ENCODE measurements at places on chromosomes 4 and X.
A peak's percentile ranks its signal among the peaks of the same experiment; 100 is the strongest.

- no peak for DNase-seq
Measured at GRCh38 chrX:74242050-74242449, 61.9 kb upstream of the ZCCHC13 start.

DNA sequence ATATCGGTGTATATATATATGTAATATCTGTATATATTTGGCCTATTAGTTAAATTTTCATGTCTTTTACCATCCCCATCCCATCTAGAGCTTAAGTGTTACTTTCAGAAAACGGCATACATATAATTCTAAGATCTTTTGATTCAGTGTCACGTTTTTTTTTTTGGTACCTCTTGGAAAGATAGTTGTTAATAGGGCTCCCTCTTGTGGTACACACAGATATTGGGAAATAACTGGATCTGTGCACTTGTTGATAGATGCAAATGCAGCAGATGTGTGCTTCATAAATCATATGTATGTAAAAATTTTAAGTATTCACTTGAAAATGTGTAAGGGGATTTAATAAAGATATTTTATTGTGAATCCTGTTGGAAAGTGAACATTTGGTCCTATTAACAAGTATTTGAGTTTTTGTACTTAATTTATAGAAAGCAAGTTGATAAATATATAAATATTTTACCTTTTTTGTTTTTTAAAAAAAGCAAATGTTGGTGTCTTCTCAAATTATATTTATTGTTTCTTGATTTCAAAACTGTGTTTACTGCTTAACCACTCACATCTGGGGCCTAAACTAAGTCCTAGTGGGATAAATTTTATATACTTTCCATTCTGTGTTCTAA is 74.7 kb downstream of the PAQR3 start:
- DNase-seq = no peak

GRCh38 chr4:47287735-47288134 is 175.8 kb downstream of the COMMD8 start:
- DNase-seq = no peak

DNA sequence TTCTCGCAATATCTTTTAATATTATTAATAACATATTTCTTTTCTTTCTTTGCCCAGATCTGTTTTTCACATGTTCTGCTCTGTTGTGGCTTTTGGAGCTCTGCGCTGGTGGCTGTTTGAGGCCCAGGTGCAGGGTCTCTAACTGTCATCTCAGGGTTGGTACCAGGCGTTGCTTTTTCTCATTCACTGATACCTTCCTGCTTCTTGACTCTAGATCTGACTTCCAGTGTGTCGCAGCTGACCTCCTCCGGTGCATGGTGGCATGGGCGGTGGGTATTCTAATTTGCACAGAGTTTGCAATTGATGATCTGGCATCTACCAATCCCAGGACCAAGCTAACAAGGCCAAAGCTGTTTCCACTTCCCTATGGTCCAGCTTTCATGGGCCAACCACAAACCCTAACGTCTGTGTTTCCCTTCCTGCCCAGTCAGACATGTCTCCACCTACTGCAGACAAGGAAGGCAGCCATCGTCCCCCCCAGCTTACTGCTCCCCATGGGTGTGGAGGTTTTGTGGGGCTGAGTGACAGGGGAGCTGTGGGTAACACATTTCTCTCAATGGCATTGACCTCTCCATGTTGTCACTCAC is 25.2 kb downstream of the LETM1 start:
- DNase-seq = no peak

GRCh38 chr4:54152846-54153600 is 53.1 kb downstream of the GSX2 start:
- no peak for DNase-seq

- peak; percentile 30 for DNase-seq
Measured at GRCh38 chrX:54043541-54044125, 640 bp downstream of the PHF8 start.

- no peak for DNase-seq
Measured at GRCh38 chr4:71697031-71697430, 86.8 kb downstream of the GC start.

GRCh38 chr4:31125061-31125460 is 404.9 kb downstream of the PCDH7 start:
- no peak for DNase-seq

DNA sequence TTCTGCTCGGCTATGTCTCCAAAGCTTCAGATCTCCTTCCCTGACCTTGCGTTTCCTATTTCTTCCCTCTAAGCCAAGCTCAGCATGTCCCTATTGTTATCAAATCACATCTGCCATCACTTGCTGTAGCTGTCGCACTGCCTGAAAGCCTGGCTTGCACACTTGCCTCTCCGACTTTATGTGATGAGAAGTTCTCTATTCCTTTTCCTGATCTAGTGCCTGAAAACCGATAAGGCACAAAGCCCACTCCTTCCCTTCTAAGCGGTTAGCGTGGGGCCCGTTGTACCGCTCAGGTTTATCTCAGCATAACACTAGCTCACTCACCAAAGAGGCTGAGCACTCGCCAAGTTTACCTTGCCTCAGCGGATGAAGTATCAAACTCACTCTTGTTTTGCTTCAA is 816 bp downstream of the NMU start:
- DNase-seq = no peak

GRCh38 chr4:154032914-154033313 is 244.0 kb upstream of the SFRP2 start:
- no peak for DNase-seq
